ENCODE measurements at places on chromosomes 12 and 14. TPM values are rescaled to one million over a fixed set of nuclear protein-coding genes. Genes with fewer than 3 reads are reported as not detected.

DNA sequence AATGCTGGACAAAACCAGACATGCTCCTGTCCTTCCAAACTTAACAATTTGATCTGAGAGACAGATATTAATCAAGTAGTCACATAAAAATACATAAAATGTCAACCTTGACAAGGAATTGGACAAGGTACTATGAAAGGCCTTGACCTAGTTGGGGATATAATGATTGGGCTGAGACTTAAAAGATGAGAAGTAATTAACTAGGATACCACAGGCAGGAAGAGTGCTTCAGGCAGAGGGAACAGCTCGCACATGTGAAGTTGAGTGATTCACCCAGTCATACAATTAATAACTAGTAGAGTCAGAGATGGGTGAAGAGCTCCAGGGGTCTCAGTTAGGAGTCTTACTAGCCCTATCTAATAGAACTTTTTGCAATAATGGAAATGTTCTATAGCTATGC lies 259.5 kb downstream of the MSRB3 start:
- no peak for DNase-seq

DNA sequence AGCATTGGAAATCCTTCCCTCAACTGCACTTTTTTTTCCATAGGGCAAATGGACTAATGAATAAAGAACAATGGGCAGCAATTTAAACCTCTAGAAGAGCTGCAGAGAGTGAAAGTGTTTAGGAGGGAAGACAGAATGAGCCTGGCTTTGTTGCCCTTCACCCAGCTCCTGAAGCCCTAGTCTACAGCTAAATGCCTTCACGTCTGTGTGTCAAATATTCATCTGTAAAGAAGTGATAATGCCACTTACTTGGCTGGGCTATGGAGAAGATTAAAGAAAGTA lies 45.6 kb downstream of the FLRT2 start:
- no peak for DNase-seq

DNA sequence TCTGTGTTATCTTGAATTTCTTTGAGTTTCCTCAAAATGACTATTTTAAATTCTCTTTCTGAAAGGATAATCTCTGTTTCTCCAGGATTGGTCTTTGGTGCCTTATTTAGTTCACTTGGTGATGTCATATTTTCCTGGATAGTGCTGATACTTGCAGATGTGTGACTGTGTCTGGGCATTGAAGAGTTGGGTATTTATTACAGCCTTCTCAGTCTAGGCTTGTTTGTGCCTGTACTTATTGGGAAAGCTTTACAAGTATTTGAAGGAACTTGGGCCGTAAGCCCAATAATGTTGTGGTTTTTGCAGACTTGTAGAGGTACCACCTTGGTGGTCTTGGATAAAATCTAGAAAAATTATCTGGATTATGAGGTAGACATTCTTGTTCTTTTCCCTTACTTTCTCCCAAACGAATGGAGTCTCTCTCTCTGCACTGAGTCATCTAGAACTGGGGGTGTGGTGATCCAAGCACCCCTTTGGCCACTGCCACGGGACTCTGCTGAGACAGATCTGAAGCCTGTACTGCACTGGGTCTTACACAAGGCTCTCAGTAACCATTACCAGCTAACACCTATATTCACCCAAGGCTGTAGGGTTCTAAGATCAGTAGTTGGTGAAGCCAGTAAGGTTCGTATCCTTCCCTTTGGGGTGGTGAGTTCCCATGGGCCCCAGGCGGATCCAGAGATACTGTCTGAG lies 703.7 kb upstream of the MGAT4C start:
- DNase-seq: no peak

- no peak for DNase-seq
Measured at GRCh38 chr14:63248211-63248610, 44.0 kb downstream of the RHOJ start.

The TMEM30B gene
- 69.4 TPM for total RNA-seq

- no peak for DNase-seq
Measured at GRCh38 chr14:60856111-60856510, 121.5 kb downstream of the MNAT1 start.

GRCh38 chr14:34053666-34054065 lies 102.8 kb upstream of the EGLN3 start:
- DNase-seq: peak; percentile 33

DNA sequence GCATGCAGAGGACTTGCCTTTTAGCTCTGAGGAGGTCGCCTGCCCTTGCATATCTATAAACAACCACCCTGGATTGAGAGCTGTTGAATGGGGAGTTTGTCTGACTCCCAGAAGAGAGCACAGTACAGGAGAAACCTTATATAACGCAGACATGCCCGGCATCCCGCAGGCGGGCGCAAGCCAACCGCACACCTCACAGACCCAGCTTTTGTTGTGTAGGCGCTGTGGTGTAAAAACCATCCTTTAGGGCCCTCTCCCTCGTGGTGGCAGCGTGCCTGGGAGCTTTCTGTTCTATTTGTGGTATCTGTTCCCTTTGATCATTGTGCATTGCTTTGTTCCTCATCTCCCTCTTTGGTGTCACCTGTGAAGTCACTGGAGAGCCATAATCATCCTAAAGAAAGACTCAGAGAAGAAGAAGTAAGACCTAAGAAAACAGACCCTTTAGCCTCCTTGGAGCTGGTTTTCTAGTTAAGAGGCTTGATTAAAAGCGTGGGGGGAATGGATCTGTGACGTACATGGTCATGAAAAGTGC lies 77.7 kb downstream of the ETV6 start:
- DNase-seq: no peak

DNA sequence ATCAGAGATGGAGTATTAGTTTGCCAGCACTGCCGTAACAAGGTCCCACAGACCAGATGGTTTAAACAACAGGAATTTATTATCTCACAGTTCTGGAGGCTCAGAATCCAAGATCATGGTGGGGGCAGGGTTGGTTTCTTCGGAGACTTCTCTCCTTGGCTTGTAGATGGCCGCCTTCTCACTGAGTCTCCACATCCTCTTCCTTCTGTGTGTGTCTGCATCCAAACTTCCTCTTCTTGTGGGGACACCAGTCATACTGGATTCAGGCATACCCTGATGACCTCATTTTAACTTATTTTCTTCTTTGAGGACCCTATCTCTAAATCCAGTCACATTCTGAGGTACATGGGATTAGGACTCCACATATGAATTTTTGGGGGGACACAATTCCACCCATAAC lies 455.5 kb downstream of the RGS6 start:
- no peak for DNase-seq

The EGLN3 gene
- 38.6 TPM for total RNA-seq

- no peak for DNase-seq
Measured at GRCh38 chr12:53292426-53292825, 2.9 kb upstream of the PFDN5 start.

The LTBR gene
- total RNA-seq: 148 TPM

The DIP2B gene
- 50.3 TPM for total RNA-seq

DNA sequence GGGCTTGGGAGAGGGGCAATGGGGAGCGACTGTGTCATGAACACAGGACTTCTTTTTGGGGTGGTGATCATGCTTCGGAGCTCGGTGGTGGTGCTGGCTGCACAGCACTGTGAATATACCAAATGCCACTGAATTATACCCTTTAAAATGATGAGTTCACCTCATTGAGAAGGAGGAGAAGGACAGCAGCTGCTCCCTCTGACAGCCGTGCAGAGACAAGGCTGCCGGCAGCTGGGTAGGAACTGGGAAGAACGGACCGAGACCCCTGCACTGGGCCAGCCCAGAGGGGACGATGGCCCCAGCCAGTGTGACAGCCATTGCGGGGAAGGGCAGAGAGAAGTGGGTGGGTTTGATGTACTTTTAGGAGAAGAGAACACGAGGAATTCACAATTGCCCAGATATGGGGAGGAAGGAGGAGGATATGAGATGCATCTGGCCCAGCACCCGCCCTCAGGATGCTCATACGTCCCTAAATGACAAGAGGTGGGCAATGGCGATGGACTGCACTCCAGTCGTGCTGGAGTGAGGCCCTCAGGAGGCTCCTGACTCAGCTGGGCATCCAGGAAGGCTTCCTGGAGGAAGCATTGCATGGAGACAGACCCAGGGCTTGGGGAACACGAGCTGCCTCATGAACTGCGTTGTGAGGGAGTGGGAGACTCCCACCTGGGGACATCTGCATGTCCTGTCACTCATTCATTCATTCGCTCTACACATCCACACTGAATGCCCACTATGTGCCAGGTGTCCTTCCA lies 64.3 kb upstream of the C14orf180 start:
- DNase-seq: no peak

DNA sequence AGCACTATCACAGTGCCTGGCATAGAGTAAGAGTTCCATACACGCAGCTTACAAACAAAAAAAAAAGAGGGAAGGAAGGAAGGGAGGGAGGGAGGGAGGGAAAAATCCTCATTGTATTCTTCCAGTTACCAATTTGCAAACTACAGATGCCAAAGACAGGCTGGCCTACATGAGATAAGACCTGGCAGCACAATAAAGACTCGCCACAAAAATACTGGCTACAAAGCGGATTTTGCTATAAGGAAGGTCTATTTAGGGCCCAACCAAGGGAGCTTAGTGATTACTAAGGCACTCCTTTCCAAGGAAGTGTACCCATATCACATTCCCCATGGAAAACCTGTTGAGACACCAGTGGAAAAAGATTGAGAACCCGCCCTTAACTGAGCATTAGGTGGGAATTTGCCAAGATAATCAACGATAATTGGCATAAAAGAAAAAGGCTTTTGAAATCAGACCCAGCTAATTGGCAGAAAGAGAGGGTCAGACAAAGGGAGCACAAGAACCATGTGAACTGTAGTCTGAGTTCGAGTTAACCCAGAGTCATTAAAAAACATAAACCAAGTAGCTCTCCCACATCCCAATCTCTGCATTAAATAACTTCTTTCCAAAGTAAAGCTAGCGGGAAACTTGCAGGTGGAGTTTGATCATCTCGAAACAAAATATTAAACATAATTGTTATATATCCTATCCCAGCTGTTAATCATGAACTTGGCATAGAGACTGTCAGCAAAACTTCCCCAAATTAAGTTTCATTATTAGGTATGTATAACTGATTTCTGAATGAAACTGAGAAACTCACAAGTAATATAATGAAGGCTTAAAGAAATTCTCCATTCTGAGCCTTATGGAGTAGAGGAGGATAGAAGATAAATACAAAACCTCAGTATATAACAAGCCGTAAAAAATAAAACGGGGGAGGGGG lies 50.1 kb downstream of the PHLDA1 start:
- DNase-seq: no peak

DNA sequence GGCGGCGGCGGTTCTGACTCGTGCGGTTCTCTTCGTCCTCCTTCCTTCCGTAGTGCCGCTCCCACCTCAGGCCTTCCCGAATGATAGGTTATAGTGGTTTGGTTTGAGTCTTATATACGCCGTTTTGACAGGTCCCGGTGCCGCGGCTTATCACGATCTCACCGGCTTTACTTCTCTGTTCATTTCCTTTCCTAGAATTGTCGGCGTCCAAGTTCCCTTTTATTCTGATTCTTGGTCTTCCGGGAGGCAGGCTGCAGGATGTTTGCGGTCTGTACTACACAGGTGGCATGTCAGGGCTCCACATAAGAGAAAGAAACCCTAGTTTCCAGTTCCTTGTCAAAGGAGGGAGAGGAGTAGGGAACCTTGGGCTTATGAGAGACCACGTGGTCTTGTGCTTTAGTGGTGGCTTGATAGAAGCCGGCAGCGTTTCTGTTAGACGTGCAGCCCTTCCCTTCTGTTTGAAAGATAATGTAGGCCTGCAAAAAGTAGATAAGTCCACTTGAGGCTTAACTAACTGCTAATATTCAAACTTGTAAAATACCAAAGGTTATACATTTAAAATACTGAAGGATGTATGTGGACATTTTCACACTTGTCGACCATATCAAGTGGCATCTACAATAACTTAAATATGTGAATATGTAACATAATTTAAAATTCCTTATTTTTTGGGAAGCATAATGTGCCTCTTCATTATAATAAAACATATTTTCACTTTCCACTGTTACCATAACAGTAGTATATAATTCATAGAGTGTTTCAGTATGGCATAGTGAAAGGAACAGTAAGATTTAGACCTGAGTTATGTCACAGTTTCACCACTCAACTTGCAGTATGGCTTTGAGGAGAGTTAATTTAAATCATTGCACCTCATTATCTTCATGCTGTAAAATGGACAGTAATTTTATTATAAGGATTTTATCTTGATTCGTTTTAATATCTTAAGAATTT lies 804 bp downstream of the USP15 start:
- DNase-seq: peak; percentile 45

The FAM90A1 gene
- total RNA-seq: not detected

The PLA2G1B gene
- not detected for total RNA-seq

DNA sequence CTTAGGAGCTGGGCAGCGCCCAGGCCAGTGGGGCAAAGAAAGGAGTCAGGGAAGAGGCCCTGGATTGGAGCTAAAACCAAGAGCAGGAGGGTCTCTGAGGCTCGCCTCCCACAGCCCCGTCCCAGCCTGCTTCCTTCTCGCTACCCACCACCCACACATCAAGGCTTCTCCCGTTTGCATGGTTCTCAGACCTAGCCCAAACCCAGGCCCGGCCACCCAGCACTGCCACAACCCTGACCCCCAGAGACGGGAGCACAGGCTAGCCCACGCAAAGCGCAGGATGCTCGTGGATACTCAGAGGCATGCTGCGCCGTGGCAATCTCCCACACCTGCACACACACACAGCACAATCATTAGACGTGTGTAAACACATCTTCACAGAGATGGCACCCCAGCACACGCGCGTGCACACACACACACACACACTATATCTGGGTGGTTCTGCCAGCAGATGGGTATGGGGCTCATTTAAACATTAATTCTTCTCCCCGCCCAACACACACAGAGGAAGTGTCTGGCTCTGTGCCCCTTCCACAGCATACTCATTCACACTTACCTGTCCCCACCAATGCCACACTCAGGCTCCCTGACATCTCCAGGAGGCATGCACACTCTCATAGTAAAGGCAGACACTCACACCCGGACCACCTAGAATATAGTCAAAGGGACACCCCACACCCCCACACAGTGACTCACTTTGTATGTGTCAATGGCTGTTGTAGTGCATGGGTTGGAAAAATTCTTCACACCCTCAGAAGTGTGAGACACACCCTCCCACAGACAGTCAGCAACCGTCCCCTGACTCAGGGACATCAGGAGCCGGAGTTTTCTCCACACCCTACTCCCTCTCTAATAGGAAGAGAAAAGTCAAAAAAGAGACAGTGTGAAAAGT lies 1.1 kb downstream of the CARMIL3 start:
- DNase-seq: no peak

- DNase-seq: no peak
Measured at GRCh38 chr12:113152196-113152834, 2.8 kb downstream of the CFAP73 start.

GRCh38 chr14:50967790-50968189 lies 23.5 kb upstream of the PYGL start:
- DNase-seq: no peak

- peak; percentile 52 for DNase-seq
Measured at GRCh38 chr14:54669721-54670561, 103.0 kb downstream of the SAMD4A start.

The JKAMP gene
- total RNA-seq: 12.9 TPM

Measured in transverse colon (tissue), 4 donors.